RPMI7951 (cell line): ENCODE measurements at places on chromosomes 1 and 21. TPM values are rescaled to one million over a fixed set of nuclear protein-coding genes. Genes with fewer than 3 reads are reported as not detected.

DNA sequence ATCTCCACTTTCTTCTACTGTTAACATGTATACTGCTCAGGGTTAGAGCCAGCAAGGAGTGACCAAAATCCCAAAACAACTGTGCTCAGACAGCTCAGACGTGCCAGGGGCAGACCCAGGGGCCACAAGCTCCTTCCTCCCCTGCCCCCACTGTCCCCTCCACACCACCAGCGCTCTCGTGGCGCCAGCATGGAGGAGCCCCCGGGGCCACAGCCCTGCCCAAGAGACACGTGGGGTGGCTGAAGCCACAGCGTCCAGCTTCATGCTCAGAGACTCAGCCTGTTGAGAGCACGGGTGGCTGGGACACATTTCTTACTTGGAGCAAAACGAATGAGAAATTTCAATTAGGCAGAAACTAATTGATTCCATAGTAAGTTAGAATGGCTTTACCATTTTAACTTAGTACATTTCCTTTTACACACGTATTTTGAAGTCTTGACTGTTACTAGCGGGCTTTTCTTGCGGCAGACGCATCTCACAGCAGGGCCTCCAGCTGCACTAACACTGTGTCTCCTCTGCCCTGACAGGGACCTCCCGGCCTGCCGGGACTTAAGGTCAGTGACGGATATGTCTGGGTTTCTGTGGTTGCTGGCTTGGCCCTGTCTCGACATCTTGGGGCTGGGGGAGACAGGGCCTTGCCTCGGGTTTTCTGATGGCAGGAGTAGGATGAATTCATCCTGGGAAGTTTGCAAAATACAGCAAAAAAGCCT lies 54.2 kb downstream of the SLC19A1 start:
- no peak for DNase-seq

The COX20 gene
- 45.2 and 50.2 TPM in 2 replicates for total RNA-seq

DNA sequence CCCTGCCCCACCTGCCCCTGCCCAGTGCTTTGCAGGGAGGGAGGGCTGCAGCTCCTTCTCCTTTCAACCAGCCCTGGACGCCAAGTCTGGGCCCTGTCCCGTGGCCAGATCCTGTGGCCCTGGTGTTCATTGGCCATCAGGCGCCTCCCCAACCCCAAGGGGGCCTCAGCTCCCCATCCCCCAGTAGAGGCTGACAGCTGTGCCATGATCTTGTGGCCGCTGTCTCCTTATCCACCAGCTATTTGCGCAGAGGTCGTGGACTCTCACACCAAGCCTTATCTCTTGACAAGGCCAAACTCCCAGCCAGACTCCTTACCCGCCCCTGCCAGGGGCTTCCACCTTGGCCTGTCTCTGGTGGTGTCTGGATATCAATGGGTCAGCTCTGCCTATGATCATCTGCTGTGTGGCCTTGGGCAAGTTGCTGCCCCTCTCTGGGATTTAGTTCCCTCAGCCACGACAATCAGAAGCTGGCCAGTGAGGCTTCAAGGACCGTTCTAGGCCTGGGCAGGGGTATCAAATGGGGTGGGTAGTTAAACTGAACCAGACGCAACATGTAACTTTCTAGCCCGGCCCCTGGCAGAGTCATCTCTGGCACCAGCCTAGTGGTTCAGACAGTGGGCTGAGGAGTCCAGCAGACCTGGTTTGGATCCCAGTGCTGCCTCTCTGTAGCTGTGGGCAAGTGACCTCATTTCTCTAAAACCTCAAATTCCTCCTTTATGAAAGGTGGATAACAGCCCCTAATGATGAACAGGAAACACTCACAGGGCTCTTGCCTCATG lies 3.3 kb upstream of the COL8A2 start:
- DNase-seq = peak; percentile 78

DNA sequence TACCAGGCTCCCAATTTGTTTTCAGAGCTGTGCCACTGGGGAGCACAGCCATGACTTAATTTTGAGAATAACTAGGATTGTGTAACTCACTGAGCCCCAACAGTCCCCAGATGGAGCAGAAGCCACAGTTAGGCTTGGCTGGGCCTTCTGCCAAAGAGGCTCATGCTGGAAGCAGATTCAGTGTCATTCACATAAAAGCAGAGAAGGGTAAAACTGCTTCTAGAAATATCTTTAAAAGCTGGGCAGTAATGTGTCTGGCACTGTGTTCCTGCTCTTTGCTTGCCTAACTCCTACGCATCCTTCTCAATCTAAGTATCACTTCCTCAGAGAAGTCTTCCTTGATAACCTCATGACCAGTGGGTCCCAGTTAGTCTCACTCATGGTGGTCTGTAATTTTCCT lies 20.3 kb downstream of the STK40 start:
- peak; percentile 83 for DNase-seq

The ERG gene
- total RNA-seq = not detected in 2 replicates

The ABCG1 gene
- not detected in 2 replicates for total RNA-seq

The KRTCAP2 gene
- 169 and 172 TPM in 2 replicates for total RNA-seq

- DNase-seq = no peak
These were observed 13.3 kb downstream of the ETV3 start for GRCh38 chr1:157124855-157125254.

The TRABD2B gene
- not detected in 2 replicates for total RNA-seq

DNA sequence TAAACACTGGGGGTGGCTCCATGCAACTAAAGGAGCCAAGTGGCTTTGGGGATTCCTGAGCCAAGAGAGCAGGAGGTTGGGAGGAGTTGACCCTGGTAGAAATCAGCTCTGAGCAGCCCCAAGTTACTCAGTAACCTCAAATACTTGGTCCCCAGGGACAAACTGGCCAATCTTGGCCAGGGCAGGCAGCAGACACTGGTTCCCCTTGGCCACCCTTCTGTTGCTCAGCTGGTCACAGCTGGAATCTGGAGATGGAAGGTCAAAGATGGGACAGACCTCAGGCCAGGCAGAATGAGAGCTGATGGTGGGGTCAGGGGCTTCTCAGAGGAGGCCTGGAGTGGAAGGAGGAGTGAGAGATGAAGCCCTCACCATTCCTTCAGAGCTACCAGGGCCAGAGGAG lies 3.3 kb upstream of the RHBG start:
- no peak for DNase-seq

DNA sequence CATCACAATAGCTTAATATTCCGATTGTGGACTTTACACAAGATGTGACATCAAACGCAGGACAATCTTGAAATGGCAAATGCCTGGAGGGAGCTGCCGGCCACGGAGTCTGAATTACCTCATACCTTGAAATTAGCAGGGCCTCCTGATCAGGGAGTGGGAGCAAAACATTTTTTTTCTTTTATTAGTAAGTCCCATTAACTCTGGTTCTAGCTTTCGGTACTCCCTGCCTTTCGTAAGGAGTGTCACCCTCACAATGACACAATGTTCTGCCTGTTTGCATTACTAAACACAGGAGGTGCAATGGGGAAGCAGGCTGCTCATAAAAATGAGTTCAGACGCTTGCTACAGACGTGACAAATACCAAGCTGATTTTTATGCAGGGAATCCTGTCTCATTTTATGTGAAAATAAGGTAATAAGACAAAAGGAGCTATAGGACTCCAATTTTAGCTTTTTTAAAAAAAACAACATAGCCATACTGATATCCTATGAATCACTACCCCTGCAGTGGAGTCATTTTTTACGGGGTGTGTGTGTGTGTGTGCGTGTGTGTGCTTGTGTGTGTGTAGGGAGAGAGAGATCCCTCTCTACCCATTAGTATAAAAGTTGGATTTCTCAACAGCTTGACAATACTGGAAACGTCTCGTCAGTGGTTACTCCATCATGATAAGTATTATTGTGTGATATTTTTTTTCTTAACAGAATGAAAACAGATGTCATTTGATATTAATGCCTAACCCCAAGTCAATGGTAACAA lies 205.1 kb upstream of the RUNX1 start:
- DNase-seq = peak; percentile 75

The TAL1 gene
- total RNA-seq = not detected in 2 replicates

- DNase-seq = peak; percentile 49
These were observed 52.3 kb downstream of the HMCN1 start for GRCh38 chr1:185786524-185786923.

DNA sequence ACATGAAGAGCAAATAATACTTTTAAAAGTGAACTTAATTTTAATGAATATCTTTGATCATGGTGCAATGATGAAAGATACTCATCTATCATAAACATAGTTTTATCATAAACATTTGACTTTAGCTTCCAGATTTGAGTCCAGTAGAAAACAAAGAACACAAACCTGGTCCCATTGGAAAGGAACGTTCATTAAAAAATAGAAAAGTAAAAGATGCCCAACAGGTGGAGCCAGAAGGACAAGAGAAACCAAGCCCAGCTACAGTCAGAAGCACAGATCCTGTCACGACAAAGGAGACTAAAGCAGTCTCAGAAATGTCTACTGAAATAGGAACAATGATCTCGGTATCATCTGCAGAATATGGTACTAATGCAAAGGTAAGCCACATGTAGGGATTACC lies 55.6 kb upstream of the MYOCOS start:
- no peak for DNase-seq

DNA sequence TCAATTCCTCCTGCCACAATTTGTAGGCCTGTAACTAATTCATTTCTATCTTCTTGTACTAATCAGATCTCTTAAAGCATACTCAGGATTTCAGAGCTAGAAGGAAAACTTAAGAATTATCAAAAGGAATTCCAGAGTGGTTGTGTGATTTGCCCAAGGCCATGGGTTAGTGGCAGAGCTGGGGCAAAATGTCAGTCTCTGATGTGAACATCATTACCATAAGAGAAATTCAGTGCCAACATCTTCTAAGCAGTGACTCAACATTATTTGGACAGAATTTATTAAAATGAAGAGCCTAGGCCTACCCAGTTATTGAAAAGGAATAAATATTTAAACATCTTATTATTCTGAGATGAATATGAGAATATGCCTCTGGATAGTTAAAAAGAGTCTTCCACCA lies 14.5 kb downstream of the ST6GALNAC5 start:
- DNase-seq = peak; percentile 28
